Activated gamma-delta T cell treated with Interleukin-2 at 50 U/mL for 16 hours (primary cell): ENCODE measurements at places on chromosomes 4 and X.

DNA sequence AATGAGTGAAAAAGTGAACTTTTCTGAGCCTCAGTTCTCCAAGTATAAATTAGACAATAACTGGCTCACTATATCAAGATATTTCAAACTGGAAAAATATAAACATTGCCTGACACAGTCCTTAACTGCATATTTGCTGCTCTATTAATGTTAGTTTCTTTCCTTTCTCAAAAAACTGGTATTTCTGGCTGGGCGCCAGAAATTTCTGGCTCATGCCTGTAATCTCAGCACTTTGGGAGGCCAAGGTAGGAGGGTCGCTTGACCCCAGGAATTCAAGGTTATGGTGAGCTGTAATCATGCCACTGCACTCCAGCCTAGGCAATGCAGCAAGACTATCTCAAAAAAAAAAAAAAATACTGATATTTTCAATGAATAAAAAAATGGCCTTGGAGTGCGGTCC, 227.0 kb downstream of the MAGEB17 start:
- no peak for DNase-seq

- DNase-seq = no peak
Observed at GRCh38 chr4:33940281-33940680, 2304.0 kb downstream of the ARAP2 start.

DNA sequence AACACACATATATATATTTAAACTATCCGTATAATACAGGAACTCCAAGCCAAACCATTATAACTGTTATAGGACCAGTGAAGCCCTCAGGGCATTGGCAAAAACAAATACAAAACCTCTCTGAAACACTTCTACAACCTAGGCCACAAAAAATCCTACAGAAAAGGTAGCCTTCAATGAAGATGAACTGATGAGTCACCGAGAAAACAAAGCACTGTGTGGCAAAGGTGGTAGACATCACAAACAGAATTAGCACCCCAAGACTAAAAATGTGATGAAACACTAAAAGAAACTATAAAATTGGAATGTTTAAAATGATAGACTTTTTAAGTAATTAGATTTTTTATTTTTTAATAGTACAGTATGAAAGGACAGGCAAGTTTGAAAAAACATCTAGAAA, 5.5 kb upstream of the HSPA4L start:
- DNase-seq = no peak

DNA sequence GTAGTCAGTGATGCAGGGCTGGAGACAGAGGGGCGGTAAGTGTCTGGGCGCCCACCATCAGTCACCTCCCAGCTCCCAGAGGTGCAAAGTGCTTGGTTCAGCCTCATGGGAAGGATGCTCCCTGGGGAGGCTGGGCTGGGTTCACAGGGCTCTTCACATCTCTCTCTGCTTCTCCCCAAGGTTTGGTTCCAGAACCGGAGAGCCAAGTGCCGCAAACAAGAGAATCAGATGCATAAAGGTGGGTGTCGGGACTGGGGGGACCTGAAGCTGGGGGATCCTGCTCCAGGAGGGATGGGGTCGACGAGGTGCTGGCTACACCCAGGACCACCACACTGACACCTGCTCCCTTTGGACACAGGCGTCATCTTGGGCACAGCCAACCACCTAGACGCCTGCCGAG, 10.1 kb downstream of the SHOX start:
- DNase-seq = no peak

DNA sequence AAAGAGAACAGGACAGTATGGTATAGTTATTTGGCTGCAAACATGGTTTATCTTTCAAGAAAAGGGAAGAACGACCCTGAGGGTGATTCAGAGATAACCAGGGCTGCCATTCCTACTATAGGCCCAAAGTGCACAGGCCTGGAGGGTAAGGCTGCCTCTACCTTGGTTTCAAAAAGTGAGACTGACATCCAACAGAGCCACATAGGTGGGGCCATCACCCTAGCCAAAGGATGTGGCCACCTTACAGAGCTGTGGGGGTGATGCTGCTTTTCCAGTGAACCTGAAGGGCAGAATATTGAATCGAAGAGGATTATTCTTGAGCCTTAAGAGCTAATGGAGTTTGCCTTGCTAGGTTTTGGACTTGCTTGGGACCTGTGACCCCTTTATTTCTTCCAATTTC, 15.7 kb downstream of the SH2D1A start:
- DNase-seq = peak; percentile 5

GRCh38 chr4:92265021-92265420, 38.7 kb upstream of the GRID2 start:
- DNase-seq = no peak

- DNase-seq = no peak
Observed at GRCh38 chr4:141576585-141577110, 59.7 kb upstream of the IL15 start.

- no peak for DNase-seq
Observed at GRCh38 chrX:139826065-139827044, 106.5 kb downstream of the ATP11C start.

DNA sequence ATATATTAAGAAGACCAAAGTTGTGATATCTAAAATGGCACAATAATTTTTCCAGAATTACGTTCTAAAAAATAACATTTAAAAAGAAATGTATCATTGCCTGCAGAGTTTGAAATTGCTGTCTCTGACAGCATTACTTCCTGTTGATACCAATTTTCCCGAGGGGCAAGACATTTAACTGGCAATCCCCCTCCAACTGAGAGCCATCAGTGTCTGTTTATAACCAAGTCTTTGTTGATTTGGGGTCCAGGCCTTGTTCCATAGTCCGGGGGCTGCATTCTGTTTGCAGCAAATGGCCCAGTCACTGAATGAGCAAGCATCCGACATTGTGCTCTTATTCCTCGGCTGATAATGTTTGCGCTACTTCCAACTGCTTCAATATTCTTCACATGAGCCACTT, 231.5 kb downstream of the NAF1 start:
- DNase-seq = no peak

- DNase-seq = no peak
Observed at GRCh38 chr4:12612876-12613275, 871.3 kb downstream of the RAB28 start.

DNA sequence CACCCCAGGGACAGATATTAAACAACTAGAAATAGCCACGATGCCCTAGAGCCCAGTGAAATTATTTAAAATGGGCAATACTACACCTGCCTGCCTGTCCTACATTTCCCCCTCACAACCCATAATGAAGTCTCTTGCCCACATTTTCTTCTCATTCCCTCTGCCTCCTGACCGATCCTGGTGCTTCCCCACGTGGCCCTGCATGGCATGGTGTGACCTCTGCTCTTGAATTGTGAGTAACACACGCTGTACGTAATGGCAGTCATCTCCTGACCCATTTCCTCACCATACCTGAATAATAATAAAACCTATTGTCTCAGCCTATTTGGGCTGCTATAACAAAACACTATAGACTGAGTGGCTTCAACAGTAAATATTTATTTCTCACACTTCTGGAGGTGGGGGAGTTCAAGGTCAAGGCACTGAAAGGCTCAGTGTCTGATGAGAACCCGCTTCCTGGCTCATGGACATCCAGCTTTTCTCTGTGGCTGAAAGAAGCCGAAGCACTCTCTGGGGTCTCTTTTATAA, 77.0 kb upstream of the ENPP6 start:
- DNase-seq = no peak

DNA sequence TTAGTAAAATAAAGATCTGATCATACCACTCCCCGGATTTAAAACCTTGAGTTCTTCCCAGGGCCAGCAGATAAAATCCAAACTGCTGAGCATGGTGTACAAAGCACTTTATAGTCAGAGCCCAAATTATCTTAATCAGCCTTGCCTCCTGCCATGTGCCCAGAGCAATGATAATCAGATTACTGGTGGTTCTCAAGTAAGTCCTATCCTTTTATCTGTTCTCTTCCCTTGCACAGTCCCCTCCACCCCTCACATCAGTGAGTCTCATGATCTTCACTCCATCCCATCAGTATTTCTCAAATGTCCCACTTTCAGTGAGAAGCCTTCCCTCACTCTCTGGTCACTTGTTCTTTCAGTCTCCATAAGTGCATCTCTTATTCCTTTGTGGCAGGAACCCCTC, 22.7 kb downstream of the INTS6L start:
- no peak for DNase-seq

DNA sequence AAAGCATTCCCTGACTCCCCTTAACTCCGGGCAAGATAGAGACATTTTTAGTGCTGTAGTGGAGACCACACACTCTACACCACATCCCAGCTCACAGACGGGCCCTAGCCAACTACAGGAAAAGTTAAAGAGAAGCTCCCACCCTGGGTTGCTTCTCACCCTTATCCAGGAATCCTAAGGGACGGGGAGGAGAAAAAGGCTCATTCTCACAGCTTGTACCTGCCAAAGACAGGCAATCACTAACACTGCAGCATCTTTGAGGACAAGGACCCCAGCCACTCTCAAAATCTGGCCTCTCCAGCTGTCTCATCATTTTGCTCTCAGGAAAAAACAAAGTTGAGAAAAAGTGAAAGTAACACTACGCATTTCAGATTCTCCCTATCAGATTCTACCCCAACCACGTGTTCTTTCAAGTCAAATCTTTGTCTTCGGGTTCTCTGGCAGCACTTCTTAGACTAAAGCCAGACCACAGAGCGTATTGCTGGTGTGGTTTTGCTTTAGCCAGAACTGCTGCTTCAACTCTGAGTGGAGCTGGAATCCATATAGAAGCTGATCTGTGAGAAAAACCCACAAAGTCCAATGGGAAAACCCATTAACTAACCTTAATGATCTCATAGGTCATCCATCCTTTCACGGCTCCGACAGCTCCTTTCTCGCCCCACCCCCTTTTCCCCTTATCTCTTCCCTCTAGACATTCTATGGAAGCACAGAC, 605.9 kb upstream of the DIPK2B start:
- peak; percentile 31 for DNase-seq

- DNase-seq = no peak
Observed at GRCh38 chr4:5133201-5133600, 81.9 kb downstream of the STK32B start.

- no peak for DNase-seq
Observed at GRCh38 chr4:129140521-129140920, 44.6 kb downstream of the C4orf33 start.

DNA sequence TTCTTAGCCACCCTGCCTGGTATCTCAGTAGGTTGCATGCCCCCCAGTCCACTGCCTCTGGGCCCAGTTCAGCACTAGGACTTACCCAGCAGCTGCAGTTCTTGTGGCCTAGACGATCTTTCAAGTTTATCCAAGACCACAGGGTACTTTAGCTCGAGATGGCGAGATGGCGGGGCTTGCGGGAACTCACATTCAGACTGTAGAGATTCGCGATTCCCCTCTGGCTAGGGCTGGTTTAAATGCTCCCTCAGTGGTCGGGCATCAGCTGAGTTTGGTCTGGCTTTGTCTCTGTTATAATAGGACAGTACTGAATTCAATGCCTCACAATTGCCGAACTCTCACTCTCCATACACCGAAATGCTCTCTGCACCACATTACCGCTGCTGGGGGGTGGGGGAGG, 18.4 kb upstream of the RFC1 start:
- DNase-seq = no peak

DNA sequence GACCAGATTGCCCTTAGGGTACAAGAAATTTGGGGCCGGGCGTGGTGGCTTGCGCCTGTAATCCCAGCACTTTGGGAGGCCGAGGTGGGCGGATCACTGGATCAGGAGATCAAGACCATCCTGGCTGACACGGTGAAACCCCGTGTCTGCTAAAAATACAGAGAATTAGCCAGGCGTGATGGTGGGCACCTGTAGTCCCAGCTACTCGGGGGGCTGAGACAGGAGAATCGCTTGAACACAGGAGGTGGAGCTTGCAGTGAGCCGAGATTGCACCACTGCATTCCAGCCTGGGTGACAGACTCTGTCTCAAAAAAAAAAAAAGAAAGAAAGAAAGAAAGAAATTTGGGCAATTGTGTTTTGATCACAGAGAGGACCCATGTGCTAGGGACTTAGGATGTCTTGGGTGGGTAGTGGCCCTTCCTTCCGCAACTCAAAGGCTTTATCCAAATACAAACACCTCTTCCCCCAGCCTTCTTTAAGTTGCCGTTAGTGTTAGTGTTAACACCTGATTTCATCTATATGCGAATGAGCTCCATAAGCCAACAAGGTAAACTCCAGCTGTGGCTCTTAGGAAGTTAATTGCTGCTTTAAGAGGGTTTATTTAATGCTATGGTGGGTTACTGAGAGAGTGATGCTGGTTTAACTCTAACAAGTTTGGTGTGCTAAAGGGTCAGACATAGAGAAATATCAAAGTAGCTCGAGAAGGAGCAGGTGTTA, 8.6 kb upstream of the CCDC110 start:
- no peak for DNase-seq

- no peak for DNase-seq
Observed at GRCh38 chrX:134538316-134538715, 78.4 kb downstream of the HPRT1 start.

DNA sequence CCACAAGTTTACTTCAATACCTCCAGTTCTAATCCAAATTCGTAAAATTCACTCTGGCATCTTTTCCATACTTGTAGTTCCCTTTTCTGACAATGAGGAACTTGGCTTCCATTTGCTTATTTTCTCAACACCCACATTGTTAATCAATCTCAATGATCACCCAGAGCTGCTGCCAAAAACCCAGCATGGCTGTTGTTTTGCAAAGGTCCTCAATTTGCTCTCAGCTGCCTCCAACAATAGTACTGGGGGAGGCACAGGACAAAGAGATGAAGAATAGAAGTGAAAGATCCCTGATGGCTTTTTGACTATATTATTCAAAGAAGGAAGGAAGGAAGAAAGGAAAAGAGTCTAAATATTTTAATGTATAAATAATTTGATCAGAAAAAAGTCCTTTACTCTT, 847.8 kb downstream of the RAPGEF2 start:
- no peak for DNase-seq

GRCh38 chr4:99710681-99711345, 53.2 kb upstream of the C4orf54 start:
- DNase-seq = no peak

DNA sequence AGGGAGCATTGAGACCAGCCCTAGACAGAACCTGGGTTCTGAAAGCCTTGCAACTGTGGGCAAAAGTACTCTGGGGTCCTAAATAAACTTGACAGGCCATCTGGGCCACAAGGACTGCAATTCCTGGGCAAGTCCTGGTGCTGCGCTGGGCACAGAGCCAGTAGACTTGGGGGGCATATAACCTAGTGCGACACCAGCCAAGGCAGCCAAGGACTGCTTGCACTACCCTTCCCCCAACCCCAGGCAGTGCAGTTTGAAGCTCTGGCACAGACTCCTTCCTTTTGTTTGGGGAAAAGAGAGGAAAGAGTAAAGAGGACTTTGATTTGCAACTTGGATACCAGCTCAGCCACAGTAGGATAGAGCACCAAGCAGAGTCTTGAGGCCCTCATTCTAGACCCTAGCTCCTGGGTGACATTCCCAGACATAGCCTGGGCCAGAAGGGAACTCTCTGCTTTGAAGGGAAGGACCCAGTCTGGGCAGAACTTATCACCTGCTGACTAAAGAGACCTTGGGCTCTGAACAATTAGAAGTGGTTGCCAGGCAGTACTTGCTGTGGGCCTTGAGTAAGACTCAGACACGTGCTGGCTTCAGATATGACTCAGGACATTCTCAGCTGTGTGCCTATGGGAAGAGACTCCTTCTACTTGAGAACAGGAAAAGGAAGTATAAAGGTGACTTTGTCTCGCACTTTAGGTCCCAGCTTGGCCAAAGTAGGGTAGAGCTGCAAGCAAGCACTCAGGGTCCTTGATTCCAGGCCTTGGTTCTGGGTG, 522.8 kb downstream of the GLUD2 start:
- no peak for DNase-seq
